ENCODE measurements at places on chromosomes 4 and X.

DNA sequence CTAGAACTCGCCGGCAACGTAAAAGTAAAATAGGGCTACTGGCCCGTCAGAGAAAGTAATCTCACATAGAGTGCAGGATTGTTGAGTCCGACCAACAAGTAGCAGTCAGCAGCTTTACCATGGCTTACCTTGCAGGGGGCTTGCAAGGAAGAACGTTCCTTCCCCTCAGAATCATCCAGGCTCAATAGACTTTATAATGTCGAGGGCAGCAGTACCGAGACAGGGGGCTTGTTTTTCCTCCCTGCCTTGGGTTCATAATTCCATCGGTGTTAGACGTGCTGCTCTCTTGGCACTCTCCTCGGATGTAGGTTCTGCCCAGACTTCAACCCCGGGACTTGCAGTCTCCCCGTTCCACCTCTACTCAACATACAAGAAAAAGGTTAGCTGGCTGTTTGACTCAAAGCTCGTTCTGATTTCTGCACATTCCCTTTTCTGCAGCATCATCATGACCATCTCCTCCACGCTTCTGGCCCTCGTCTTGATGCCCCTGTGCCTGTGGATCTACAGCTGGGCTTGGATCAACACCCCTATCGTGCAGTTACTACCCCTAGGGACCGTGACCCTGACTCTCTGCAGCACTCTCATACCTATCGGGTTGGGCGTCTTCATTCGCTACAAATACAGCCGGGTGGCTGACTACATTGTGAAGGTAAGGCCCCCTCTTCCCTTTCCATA, 1.5 kb downstream of the SLC10A4 start:
- no peak for DNase-seq

DNA sequence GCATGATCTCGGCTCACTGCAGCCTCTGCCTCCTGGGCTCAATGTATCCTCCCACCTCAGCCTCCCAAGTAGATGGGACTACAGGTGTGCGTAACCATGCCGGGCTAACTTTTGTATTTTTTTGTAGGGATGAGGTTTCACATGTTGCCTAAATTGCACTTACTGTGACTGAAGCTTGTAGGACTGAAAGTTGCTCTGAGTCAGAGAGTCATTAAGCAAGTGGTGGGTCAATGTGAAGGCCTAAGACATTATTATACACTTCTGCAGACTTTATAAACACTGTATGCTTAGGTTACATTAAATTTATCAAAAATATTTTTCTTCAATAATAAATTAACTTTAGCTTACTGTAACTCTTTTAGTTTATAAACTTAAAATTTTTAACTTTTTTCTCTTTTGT, 170.2 kb downstream of the FAT4 start:
- DNase-seq: no peak

GRCh38 chr4:164888096-164888715, 11.2 kb downstream of the APELA start:
- DNase-seq: no peak

GRCh38 chr4:32991663-32992062, 2271.5 kb downstream of the PCDH7 start:
- DNase-seq: no peak

- no peak for DNase-seq
Observed at GRCh38 chr4:122218762-122219161, 66.6 kb downstream of the BLTP1 start.

GRCh38 chr4:25926462-25926861, 12.4 kb downstream of the SMIM20 start:
- no peak for DNase-seq

DNA sequence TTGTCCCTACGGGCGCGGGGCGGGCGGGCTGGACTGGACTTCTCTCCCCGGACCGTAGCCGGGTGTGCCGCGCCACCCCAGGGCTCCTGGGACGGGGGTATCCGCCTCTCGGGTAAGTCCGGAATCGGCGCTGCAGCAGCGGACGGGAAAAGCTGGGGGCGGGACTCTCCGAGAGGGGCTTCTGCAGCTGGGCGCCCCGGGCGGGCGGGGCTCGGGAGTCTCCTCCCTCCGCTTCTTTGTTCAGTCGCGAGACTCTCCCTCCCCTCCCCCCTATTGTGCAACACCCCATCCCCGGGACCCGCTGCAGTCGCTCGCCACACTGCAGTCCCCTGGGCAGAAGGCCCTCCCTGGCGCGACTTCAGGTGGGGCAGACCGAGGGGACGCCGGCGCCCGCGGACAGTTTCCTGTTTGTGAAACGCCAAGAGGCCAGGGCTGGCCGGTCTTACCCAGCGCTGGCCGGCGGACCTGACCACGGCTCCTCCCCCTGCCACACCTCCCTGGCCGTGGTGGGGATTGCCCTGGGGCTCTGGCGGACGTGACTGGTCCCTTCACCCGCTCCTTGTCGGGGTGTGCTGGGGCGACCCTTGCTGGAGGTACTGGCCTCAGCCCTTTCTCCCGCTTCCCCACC, 966 bp downstream of the CCNG2 start:
- peak; percentile 48 for DNase-seq

- no peak for DNase-seq
Observed at GRCh38 chr4:173891072-173891471, 361.0 kb upstream of the HAND2 start.

DNA sequence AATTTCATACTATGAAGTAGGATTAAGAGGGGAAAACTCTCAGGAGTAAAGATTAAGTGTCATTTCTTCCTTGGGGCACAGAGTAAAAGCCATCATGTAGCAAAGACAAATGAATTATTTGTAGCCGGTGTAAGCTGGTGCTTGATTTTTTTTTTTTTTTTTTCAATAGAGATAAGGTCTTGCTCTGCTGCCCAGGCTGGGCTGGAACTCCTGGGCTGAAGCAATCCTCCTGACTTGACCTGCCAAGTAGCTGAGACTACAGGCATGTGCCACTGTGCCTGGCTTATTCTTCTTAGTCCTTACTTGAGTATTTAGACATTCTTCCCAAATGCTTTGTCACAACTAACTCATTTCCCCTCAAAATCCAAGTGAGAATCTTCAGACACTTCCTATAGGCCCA, 125.7 kb downstream of the STOX2 start:
- DNase-seq: no peak

- no peak for DNase-seq
Observed at GRCh38 chrX:22141047-22141730, 109.1 kb downstream of the PHEX start.

- no peak for DNase-seq
Observed at GRCh38 chrX:20362268-20363267, 95.9 kb upstream of the RPS6KA3 start.

DNA sequence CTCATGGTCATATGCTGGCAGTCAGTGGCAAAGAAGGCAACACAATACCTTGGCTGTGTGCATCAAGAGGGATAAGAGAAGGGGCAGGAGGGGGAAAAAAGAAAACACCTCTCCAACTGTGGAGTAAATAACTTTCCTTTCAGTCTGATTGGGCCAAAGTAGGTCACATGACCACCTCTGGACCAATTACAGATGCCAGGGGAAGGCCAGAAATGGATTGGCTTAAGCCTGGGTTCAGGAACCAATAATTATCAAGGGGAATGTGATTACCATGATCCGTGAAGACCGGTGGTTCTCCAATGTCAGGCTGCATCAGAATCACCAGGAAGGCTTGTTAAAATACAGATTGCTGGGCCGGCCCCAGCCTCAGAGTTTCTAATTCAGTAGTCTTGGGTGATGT, 7.4 kb upstream of the ADGRG2 start:
- no peak for DNase-seq

DNA sequence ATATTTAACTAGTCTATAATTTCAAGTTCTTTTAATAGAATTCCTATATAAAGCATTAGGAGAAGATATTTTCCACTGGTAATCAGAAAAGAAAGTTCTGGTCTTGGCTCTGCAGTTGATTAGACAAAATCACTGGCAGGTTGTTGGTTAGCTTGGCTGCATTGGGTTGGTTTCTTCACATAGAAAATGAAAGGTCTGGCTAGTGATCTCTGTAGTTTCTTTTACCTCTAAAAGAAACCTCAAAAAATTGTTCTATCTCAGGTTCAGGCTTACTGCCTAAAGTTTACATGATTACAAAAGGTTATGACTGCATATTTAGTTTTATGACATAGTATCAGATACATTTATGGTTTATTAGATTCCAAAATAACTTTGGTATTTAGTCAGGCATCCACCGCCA, 95.8 kb upstream of the NAP1L5 start:
- DNase-seq: no peak

DNA sequence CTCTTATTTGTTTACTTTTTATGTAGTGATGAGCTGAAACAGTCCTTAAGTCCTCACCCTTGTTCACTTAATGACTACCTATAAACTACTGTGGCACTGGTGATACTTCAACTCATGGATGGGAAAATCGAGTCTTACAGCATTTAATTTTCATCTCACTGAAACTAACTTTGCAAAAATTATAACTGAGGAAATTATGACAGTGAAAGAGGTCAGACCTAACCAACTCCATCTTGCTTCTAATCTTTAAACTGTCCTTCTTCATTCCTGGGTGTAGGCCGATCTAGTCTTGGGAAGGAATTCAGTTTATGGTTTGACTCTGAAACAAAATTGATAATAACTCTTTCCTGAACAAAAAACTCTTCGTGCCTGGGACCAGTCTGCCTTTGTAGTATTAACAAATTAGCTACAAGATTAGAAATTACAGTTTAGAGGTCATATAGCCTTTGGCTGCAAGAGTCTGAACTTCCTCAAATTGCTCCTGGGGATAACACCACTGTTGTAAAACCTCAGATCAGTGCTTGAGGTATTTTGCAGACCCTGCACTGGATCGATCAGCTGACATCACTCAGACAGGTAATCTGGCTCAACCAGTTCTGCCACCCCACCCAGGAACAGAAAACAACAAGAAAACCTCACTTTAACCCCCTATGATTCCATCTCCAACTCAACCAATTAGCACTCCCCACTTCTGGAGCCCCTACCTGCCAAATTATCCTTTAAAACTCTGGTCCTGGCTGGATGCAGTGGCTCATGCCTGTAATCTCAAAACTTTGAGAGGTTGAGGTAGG, 995.7 kb upstream of the PRKX start:
- DNase-seq: no peak

DNA sequence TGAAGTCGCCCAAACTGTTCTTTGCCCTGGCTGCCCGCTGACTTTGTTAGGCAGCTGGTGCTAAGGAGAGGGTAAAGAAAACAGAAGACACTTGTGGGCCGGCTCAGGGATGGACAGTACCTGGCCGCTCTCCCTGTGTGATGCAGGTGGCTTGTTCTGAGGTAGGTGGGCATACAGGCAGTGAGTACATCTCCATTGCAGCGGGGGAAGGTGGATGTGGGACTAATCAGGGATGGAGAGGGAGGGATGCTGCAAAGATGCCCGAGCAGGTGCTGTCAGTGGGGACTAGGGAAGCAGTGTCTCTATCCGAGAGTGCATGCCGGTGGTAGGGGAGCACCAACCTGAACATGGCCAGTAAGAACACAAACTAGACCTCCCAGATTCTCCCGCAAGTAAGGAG, 67.0 kb downstream of the SORBS2 start:
- no peak for DNase-seq

All from GM19239 (cell line).